Activated naive CD8-positive, alpha-beta T cell treated with anti-CD3 and anti-CD28 coated beads, Interleukin-2, amount 50 U/mL, for 24 hours (primary cell): ENCODE measurements at places on chromosomes 7 and 10.

DNA sequence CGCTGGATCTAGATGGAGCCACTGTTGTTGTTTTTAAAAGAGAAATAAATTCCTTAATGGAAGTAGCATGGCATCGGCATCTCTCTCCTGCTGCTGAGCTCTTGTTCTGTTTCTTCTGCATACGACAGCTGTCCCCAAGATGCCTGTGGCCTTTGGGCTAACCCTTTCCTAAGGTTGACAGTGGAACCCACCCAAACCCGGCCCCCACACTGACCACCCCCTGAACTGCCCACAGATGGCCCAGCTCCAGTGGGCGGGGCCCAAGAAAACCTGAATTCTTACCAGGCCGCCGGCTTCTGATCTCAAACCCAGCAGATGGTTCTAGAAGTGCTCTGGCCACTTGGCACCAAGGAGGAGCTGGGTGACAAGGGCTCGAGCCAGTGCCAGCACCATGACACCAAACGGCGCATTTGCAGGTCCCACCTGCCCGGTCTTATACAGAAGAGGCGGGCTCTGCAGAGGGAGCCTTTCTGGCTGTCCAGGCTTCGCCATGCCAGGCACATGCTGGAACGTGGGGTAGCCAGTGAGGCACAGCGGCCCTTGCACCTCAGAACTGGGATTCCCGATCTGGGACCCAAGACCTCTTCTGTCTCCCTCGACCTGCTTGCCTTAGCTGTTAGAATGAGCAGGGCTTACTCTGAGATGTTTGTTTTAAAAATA lies 82.7 kb downstream of the RGS10 start:
- no peak for DNase-seq
- peaks cover 1% of the 10 kb centered on the region for H3K4me1 ChIP-seq
- no peak overlapping the region for H3K27ac ChIP-seq
- no peaks in the 10 kb centered on the region for H3K27me3 ChIP-seq
- H3K4me3 ChIP-seq = no peak overlapping the region

GRCh38 chr7:112495156-112495788 lies 14.5 kb downstream of the LSMEM1 start:
- H3K4me1 ChIP-seq = no peaks in the 10 kb centered on the region
- no peak overlapping the region for H3K27ac ChIP-seq
- H3K4me3 ChIP-seq = no peak overlapping the region
- H3K36me3 ChIP-seq = no peaks in the 10 kb centered on the region
- H3K27me3 ChIP-seq = peaks cover 10% of the 10 kb centered on the region

- H3K4me1 ChIP-seq = peaks cover 99% of the 10 kb centered on the region
- H3K36me3 ChIP-seq = peaks cover 74% of the 10 kb centered on the region
- no peaks in the 10 kb centered on the region for H3K27me3 ChIP-seq
- no peak for DNase-seq
- peak overlapping the region; percentile 99 for H3K27ac ChIP-seq
These were observed 185.5 kb upstream of the KLF14 start for GRCh38 chr7:130919316-130920103.

GRCh38 chr7:44639671-44640321 lies 33.4 kb downstream of the OGDH start:
- no peaks in the 10 kb centered on the region for H3K27me3 ChIP-seq
- H3K4me3 ChIP-seq = peak overlapping the region; percentile 82
- peaks cover 6% of the 10 kb centered on the region for H3K36me3 ChIP-seq
- peaks cover 65% of the 10 kb centered on the region for H3K4me1 ChIP-seq
- peak overlapping the region; percentile 99 for H3K27ac ChIP-seq

- H3K4me3 ChIP-seq = no peak overlapping the region
- H3K36me3 ChIP-seq = no peaks in the 10 kb centered on the region
- no peaks in the 10 kb centered on the region for H3K4me1 ChIP-seq
These were observed 125.7 kb downstream of the ARHGAP22 start for GRCh38 chr10:48478980-48479811.

GRCh38 chr10:71346731-71347130 lies 27.7 kb downstream of the SLC29A3 start:
- H3K27me3 ChIP-seq = no peaks in the 10 kb centered on the region
- no peak for DNase-seq
- no peaks in the 10 kb centered on the region for H3K36me3 ChIP-seq
- H3K27ac ChIP-seq = no peak overlapping the region
- no peak overlapping the region for H3K4me3 ChIP-seq
- peaks cover 15% of the 10 kb centered on the region for H3K4me1 ChIP-seq

DNA sequence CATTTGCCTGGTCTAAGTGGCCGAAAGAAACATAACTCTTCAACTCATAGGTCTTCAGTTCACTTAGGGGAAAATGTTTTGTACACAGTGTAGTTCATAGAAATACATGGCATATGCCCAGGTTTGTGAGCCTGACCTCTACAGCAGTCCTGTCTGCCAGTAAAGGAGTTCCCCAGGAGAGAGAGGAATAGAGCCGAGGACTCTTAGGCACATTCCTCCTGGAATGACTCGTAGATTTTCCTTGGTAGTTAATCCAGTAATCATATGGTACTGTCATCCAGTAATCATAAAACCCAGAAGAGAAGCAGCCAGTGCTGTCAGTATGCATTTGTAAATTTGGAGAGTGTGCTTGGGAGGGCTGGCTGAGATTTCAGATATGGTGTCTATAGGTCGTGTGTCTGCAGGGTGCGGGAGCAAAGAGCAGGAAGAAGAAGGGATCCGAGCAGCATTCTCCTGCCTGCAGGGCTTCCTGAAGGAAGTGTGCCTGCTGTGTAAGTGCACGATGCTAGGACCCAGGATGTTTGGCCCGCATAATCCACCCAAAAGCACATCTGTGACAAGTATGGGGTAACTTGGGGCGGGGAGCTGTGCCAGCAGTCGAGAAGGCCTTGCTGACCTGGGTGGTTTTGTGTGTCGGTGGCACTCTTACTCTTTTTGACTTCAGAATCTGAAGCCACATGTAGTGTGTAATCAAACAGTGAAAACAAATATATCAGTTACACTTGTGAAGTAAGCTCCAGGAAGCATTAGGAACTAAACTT lies 13.9 kb downstream of the EIF4H start:
- no peak overlapping the region for H3K27ac ChIP-seq
- no peaks in the 10 kb centered on the region for H3K27me3 ChIP-seq
- no peak for DNase-seq
- H3K4me3 ChIP-seq = no peak overlapping the region
- peaks cover 37% of the 10 kb centered on the region for H3K4me1 ChIP-seq

DNA sequence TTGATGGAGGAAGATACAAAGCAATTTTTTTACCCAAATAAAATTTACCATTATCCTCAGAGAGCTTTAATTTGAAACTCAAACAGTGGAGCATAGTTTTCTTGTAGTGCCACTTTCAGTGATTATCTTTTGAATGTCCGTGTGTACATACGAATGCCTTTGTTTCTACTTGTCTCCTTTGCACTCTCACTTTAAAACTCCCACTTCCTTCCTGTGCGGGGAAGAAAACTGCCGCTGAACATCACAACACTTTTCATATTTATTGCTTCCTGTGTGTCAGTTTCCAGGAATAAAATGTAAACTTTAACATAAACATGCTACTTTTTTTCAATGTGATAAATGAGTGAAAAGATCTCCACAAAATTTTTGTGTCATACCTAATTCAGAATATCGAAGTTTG lies 102.4 kb downstream of the SEMA3A start:
- peaks cover 32% of the 10 kb centered on the region for H3K4me1 ChIP-seq
- no peak for DNase-seq
- peak overlapping the region; percentile 69 for H3K4me3 ChIP-seq
- no peaks in the 10 kb centered on the region for H3K36me3 ChIP-seq
- peak overlapping the region; percentile 67 for H3K27ac ChIP-seq

- H3K27ac ChIP-seq = no peak overlapping the region
- DNase-seq = no peak
- H3K4me3 ChIP-seq = no peak overlapping the region
- peaks cover 4% of the 10 kb centered on the region for H3K27me3 ChIP-seq
- peaks cover 10% of the 10 kb centered on the region for H3K4me1 ChIP-seq
These were observed 17.8 kb upstream of the PDLIM1 start for GRCh38 chr10:95308389-95309302.

DNA sequence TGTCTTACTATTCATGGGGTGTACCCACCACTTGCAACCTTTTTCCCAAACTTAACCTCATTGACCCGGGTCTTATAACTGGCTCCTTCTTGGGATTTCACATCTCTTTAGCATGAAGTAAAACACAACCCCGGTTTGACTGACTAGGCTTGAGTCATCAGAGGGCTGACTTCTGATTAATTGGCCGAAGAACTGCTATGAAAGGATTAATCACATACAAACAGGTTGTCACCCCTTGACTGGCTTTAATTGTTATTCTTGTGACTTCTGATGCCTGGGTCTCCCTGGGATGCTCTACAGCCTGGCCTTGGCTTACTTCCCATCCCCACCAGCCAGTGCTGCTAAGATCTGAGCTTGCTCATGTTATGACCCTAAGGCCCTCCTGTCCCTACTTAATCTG lies 8.8 kb upstream of the CRPPA start:
- H3K27me3 ChIP-seq = no peaks in the 10 kb centered on the region
- H3K4me1 ChIP-seq = no peaks in the 10 kb centered on the region
- H3K4me3 ChIP-seq = no peak overlapping the region
- no peaks in the 10 kb centered on the region for H3K36me3 ChIP-seq

DNA sequence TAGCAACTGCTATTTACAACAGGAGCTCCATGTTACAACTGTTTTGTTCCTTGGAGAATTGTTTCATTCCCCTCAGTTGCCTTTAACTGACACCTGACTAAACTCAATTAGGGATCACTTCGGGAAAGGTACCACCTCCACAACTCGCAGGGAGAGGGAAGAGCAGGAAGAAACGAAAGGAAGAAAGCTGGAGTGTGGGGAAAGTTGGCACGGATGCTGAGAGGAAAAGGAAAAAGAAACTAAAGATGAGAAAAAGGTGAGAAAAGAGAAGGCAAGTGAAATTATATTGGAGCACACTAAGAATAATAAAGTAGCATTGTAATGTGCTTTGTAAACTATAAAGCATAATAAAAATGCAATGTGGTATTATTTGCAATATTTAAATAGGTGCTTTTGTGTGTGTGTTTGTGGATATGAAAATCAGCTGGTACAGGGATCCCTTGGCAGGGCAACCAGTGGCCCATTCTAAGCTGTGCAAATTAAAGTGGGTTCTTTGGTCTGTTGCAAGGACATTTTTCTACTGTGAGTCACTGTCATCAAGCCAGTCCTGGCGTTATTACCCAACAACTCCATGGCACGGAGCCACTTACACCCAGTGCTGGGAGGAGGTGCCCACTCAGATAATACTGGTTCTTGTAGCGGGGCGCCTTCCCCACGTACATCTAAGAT lies 45.9 kb downstream of the HIPK2 start:
- peaks cover 13% of the 10 kb centered on the region for H3K36me3 ChIP-seq
- H3K4me1 ChIP-seq = peaks cover 42% of the 10 kb centered on the region
- H3K27me3 ChIP-seq = no peaks in the 10 kb centered on the region
- H3K4me3 ChIP-seq = no peak overlapping the region
- no peak for DNase-seq
- no peak overlapping the region for H3K27ac ChIP-seq

DNA sequence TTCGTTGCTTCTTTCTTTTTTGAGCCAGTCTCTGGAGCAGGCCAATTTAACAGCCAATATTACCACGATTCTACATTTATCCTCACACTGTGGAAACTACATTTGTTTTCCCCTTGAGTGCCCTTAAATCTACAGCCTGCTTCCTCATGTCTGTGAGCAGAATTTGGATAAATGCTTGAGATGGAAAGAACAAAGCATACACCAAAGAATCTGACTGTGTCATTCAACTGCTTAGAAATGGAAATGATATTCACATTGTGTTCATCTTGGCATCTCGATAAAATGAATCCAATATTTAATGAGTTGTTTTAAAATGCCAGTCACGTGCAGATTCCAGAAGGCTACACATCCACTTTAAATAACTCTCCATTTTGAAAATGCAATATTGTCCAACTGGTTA lies 41.0 kb upstream of the GSDME start:
- no peak overlapping the region for H3K27ac ChIP-seq
- peaks cover 14% of the 10 kb centered on the region for H3K4me1 ChIP-seq
- H3K36me3 ChIP-seq = peaks cover 43% of the 10 kb centered on the region
- no peak for DNase-seq

GRCh38 chr7:28686418-28686800 lies 271.7 kb downstream of the TRIL start:
- no peaks in the 10 kb centered on the region for H3K4me1 ChIP-seq
- no peak for DNase-seq
- no peak overlapping the region for H3K27ac ChIP-seq
- no peaks in the 10 kb centered on the region for H3K36me3 ChIP-seq

DNA sequence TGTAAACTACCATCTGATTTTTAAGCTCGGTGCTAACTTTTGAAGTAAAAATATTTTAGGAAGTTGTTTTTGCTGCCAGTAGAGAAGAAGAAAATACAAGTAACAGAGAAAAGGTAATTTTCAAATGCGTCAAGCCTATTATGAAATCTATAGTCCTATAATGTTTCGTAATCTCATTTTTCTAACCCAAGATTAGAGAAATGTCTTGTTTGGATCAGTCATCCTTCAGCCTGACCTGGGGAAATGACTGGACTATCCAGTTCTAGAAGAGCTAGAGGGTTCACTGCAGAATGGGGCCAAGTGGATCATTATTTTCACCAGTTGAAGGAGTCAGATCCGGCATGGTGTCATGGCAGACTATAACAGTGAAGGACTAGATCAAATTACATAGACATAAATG lies 62.7 kb upstream of the FGL2 start:
- no peak for DNase-seq
- no peak overlapping the region for H3K27ac ChIP-seq
- H3K36me3 ChIP-seq = no peaks in the 10 kb centered on the region
- H3K4me1 ChIP-seq = peaks cover 14% of the 10 kb centered on the region

- peaks cover 1% of the 10 kb centered on the region for H3K4me1 ChIP-seq
- H3K27ac ChIP-seq = no peak overlapping the region
- no peak overlapping the region for H3K4me3 ChIP-seq
- H3K36me3 ChIP-seq = no peaks in the 10 kb centered on the region
These were observed 36.2 kb upstream of the GTF2IRD1 start for GRCh38 chr7:74417419-74417971.

- H3K27me3 ChIP-seq = no peaks in the 10 kb centered on the region
- H3K36me3 ChIP-seq = peaks cover 73% of the 10 kb centered on the region
- H3K4me1 ChIP-seq = peaks cover 39% of the 10 kb centered on the region
- peak overlapping the region; percentile 96 for H3K27ac ChIP-seq
These were observed 3.0 kb downstream of the IKZF1 start for GRCh38 chr7:50307368-50308032.

DNA sequence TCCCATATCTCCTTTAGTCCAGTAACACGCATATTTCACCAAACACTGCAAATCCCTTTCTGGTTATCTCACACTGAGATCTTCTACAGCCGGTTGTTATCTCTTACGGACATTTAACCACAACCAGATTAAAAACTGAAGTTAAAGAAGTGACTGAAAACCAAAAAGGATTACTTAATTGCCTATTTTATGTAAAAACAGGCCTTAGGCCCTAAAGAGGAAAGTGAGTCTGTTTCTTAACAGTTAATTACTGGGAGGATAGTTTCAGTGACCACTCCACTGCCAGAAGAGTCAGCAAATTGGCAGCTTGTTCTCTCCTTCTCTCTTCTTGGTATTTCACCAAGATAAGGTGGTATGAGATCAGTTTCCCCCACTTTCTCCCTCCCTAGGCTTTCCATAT lies 161.9 kb upstream of the MEOX2 start:
- H3K4me3 ChIP-seq = no peak overlapping the region
- H3K36me3 ChIP-seq = no peaks in the 10 kb centered on the region
- H3K4me1 ChIP-seq = no peaks in the 10 kb centered on the region
- no peak overlapping the region for H3K27ac ChIP-seq
- DNase-seq = no peak
